ENCODE measurements at places on chromosomes 4 and X.

DNA sequence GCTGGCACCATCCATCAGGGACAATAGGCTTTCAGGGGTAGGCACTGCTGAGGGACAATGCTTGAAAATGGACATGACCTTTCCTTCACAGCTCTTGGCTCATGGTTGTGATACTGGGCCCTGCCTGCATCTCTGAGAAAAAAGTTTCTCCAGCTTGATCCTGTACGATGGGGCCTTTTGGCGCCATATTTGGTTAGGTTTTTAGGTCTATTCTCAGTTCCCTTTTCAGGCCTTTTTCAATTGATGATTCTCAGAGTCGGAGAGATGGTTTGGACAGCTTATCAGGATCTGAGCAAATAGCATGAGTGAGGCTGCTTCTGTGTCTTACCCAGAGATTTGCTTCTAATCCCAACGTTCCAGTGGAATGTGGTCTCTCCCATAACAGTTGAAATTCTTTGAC lies 141.6 kb downstream of the ZNF518B start:
- no peak for DNase-seq

DNA sequence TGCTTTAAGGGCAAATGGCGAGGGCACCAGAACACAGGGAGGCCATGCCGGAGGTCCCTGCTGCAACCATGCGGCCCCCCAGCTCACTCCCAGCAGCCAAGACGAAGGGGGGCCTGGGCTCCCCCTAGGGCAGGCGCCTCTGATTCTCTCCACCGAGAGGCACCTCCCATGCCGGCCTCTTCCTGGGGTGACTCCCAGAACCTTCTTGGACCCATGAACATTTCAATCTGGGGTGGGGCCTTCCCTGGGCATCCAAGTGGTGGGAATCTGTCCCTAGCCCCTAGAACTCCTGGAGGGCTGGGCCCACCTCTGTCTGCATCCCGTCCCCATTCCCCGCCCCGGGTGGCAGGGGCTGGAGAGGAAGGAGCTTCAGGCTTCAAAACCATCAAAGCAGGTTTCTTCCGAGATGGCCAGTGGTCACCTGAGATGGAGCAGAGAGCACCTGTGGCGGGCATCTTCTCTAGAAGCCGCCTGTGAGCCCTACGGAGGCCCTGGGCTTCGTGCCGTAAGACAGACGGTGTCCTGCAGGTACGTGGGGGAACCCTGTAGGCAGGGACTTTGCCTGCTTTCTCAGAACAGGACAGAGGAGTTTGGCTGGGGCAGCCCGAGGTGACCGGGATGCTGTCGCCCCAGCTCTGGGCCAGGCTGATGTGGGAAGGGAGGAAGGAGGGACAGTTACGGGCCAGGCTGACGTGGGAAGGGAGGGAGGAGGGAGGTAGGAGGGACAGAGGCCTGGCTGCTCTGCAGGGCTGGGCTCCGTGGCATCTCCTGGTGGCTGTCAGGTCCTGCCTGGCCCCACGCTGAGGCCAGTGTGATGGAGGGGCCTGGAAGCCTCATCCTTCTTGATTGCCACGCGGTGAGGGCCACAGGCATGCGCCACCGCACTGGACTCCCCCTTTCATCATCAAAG lies 6.8 kb upstream of the SLC25A6 start:
- DNase-seq = no peak

DNA sequence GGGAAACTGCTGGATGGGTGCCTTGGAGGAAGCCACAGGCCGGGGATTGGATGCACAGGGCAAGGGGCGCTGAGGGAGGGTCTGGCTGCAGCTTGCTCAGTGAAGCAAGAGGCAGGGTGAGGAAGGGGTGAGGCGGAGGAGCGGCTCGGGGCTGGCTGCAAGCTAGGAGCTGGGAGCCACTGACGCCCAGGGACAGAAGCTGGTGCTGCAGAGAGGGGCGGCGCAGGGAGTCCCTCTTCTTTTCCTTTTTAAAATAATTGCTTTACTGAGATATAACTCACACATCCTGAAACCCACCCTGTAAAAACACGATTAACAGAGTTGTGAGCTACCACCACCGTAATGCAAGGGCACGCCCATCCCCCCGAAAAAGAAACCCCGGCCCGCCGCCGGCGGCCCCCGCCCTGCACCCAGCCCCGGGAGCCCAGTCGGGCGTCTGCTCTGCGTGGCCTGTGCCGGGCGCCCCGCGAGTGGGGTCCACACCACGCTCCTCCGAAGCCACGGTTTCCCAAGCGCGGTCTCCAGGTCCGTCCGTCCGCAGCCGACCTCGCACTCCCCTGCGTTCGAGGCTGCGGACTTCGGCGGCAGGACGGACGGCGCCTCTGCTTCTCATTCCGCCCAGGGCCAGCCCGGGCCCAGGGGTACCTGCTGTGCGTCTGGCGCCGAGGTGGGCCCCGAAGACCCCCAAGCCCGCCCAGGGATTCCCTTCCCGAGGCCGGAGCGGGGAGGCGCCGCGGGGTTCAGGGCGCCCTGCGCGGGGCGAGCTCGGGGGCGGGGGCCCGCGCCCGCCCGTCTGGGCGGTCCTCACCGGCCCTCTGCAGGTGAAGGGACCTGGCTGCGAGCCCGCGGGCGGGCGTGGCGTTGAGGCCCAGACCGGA lies 866 bp upstream of the UVSSA start:
- no peak for DNase-seq

DNA sequence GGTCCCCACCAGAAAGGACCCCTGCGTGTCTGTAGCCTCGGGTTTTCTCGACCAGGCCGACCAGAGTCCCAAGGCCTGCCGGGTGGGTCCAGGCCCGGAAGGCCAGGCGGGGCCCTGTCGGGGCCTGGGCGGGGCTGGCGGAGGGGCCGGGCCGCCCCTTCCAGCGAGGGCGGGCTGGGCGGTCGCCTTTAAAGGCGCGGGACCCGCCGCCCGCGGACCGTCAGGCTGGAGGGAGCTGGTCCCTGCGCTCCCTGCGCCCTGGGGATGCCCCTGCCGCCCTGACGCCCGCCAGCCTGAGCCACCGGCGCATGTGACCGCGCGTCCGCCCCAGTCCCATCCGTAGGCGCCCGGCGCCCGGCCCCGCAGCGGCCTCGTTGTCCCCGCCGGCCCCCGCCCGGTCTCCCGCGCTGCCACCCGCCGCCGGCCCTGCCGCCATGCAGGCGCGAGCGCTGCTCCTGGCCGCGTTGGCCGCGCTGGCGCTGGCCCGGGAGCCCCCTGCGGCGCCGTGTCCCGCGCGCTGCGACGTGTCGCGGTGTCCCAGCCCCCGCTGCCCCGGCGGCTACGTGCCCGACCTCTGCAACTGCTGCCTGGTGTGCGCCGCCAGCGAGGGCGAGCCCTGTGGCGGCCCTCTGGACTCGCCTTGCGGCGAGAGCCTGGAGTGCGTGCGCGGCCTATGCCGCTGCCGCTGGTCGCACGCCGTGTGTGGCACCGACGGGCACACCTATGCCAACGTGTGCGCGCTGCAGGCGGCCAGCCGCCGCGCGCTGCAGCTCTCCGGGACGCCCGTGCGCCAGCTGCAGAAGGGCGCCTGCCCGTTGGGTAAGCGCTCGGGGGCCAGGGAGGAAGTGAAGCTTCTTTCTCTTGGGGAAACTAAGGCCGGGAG lies at the start of gene HTRA3:
Gene HTRA3, plus strand, starts transcription at position 220 of the 883 bp plus-strand sequence. Its CDS starts 215 bp downstream, at position 435.
- DNase-seq = no peak

DNA sequence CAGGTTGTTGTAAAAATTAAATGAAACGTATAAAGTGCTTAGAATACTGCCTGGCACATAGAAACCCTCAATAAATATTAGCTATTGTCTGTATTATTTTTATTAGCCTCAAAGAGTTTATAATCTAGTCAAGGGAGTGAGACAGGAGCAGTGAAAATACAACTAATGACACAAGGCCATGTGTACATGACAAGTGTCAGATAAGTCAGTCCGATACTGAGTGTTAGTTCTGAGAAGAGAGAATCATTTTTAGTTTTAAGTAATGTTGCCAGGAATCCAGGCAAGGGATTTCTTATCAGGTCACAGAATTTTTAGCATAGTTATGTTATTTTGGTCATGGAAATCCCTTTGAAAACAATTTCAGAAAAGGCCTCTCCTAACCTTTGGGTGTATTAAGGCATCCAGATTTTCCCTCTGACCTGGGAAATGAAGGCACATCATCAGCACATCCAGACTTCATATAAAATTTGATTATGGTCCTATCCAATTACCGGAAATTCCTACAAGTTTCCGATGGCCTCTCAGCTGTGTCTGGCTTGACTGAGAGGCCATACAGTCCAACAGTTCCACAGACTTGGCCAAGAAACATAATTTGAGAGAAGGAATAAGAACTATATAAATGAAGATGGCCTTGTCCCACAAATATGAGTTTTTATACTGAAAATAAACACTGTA lies 35.7 kb downstream of the PPARGC1A start:
- no peak for DNase-seq

DNA sequence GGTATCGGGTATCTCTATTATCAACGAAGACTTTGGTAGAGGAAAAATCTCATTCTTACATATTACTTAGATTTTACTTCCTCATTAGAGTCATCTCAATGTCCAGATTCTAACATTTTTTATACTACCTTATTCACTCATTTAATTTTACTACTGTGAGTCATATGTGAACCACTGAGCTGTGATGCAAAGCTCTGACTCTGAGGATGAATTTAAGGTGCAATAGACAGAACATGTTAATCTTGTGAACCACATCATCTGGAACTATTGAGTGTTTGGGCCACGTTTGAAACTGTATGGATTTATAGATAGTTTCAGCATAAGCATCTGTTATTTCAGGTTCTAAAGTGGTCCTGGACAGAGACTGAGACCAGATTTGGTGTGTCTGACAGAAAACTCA lies 78.4 kb downstream of the PWWP3B start:
- DNase-seq = no peak

DNA sequence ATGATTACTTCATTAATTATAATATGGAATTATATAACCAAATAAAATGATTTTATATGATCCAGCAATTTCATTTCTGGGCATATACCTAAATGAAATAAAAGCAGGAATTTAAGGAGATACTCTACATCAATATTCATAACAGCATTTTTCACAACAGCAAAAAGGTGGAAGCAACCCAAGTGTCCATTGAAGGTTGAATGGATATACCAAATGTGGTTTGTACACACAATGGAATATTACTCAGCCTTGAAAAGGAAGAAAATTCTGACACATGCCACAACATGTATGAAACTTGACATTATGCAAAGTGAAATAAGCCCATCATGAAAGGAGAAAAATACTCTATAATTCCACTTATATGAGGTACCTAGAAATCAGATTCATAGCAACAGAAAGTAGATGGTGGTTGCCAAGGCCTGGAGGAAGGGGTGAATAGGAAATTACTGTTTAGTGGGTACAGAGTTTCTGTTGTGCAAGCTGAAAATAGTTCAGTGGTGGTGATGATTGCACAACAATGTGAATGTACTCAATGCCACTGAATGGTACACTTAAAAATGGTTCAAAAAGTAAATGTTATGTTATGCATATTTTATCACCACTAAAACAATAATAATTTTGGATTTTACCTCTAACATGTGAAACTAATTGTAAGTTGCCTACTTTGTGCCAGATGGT lies 471.5 kb downstream of the SPRY1 start:
- no peak for DNase-seq

DNA sequence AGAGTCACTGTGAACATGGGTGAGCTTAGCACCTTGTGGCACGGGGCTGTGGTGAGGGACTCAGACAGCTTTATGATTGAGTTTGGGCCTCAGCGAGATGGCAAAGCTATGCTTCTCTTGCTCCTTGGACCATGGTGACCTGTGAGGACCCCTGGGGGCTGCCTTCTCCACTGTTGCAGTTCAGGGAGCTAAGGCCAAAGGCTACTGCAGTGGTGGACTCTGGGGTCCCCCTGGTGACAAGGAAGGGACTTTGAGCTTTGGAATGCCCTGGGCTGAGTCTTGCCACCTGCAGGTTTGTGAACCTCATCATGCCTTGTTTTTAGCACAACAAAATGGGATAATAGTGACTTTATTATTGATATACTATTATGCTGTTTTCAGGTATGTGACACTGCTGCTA lies 36.5 kb downstream of the TBL1X start:
- DNase-seq = no peak

- no peak for DNase-seq
These were observed 179.6 kb downstream of the ANTXR2 start for GRCh38 chr4:79893456-79893855.

- DNase-seq = no peak
These were observed 55.5 kb downstream of the MID1IP1 start for GRCh38 chrX:38856670-38857265.

DNA sequence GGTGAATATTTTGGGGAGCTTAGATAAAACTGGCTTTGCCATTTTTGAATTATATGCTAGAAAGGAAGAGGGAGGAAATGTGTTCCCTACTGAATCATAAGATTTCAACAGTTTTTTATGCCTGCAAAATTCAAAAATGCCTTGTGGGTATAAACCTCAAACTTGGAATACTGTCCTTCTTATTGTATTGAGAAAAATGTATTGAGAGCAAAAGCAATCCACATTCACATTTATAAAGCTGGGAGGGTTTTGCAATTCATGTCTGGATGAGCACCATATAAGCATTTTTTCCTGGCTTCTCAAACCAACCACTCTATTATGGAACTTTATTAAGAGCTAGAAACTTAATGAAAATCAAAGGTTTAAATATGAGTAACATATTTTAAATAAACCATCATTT lies 289.8 kb downstream of the PCDH7 start:
- no peak for DNase-seq

DNA sequence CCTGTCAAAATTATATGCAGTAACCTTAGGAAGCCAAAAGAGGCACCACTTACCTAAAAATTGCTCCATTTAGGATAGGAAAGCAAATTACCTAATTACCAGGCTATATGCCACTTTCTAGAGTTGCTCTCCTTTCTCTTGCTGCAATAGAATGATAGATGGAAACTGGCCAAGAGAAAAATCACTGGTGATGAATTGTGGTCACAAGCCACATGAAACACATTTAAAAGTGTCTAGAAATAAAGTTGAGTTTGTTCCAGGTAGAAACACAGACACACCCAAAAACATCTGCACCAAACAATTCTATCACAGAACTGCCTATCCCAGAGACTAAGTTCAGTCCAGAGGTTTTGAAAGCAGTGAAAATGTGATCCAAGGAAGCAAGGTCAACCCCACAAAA lies 337.7 kb downstream of the PCDH19 start:
- DNase-seq = no peak

- peak; percentile 39 for DNase-seq
These were observed 60.8 kb upstream of the FHL1 start for GRCh38 chrX:136086521-136086920.

DNA sequence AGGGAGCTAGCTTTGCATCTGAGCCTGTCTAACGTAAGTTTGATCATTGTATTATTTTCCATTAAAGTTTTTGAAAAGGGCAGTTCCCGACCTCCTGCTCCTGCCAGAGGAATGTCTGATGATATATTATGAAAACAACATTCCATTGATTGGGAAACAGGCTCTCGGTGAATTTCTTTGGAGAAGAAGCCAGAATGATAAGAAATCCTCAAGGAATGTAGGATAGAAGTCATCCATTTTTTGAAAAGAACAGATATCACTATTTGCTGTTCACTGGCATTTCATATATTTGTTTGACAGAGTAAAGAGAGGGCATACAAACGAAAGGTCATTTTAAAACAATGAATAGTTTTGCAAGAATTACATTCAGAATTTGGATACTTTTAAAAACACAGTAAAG lies 781.0 kb upstream of the HTR2C start:
- no peak for DNase-seq

GRCh38 chr4:120919358-120919757 lies 3.2 kb downstream of the PRDM5 start:
- no peak for DNase-seq

Data from retinal pigment epithelial cell (primary cell).